ENCODE measurements at places on chromosomes 11 and 22. TPM values are rescaled to one million over a fixed set of nuclear protein-coding genes. Genes with fewer than 3 reads are reported as not detected.
A peak's percentile ranks its signal among the peaks of the same experiment; 100 is the strongest.

Gene RFPL1
- total RNA-seq, result not detected

Gene MUC2
- total RNA-seq, result not detected

Gene SERHL2
- 2.1 TPM for total RNA-seq

Gene C11orf21
- 4.8 TPM for total RNA-seq

DNA sequence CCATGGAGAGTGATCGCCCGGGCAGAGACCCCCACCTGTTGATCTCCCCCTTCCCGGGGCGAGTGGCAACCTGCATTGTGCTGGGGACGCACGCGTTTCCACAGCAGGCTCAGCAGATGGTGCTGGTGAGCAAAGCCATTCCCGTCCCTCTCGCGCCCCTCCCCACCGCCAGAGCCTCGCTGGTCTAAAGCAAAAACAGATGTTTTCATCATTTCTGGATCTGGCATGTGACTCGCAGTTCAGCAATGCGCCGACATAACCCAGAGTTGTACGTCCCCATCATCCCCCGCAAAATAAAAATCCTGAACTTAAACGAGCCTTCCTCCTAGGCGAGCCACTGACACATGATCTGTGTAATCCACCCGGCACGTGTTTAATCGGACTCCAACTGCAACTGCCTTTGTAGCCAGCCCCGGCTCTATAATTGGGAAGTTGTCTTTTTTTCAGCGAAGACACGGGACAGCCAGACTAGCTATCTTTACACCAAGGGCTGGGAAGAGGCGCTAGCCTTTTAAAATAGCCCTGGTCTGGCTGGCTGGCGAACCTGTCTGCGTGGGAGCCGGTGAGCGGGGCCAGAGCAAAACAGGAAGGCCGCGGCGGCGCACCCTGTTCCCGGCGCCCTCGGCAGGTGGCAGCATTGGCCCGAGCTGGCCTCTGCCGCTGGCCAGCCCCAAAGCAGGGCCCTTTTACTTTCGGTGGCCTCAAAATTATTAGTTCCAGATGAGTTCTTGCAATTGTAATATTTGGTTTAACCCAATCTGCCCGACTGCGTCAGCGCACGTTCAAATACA lies 203.0 kb upstream of the SORL1-AS1 start:
- DNase-seq, result peak; percentile 88

DNA sequence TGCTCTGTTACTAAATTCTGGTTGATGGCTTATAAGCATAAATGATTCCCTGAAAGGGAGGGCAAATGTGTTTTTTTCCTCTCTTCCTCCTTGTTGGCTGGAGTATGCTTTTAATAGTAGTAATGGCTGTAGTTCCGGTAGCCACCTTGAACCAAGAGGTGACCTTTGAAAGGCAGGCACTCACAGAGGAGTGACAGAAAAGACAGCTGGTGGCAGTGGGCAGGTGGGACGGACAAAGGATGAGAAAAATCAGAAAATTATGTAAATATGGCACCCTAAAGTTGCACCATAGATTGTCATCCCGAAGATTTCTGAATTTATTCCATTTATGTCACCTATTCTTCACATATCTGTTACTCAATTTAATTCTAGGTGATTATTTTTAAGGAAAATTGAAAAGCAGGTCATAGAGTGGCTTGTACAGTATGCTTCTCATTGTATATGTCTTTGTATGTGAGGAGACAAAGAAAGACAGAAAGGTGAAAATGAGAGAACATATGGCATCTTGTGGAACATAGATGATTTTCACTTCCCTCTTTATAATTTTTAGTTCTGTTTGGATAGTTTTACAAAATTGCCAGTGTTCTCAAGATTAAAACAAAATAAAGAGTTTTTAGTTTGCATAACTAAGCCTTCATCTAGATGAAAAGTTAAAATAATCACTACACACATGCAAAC lies 17.0 kb downstream of the CASP12 start:
- no peak for DNase-seq

- no peak for DNase-seq
Observed at GRCh38 chr22:29733362-29734201, 13.8 kb downstream of the CABP7 start.

DNA sequence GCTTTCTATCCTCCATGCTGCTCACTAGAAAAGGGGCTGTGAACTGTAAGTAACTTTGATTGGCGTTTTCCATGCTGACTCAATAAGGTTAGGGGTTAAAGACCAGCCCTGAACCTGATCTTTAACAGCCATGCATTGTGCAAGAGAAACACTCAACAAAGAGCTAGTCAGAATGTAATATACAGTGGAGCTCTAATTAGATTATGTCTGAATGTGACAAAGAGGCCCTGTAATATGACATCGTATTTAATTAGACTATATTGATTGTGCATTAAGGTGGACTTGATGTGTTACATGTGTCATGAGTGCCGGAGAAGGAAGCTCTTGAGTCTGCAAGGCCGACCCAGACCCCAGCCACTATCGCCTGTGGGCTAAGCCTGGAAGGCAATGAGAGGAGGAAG lies 70.5 kb downstream of the PKNOX2 start:
- no peak for DNase-seq

DNA sequence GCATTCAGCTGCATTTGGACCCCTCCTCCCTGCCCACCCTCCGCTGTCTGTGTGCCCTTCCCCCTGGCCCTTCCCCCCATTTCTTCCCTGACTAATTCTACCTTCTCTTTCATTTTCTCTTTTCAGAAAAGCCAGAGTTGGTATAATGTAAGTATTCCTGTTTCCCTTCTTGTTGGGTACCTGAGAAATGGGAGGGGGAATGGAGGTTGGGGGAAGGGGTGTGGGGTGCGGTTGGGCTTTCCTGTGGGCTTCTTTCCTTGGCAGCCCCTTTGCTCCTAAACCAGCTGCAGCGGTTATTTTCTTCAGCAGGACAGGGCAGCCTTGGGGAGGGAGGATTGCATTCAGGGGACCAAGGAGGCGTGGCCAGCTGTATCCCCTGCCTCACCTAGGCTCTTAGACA lies 70.2 kb downstream of the SCN3B start:
- no peak for DNase-seq

DNA sequence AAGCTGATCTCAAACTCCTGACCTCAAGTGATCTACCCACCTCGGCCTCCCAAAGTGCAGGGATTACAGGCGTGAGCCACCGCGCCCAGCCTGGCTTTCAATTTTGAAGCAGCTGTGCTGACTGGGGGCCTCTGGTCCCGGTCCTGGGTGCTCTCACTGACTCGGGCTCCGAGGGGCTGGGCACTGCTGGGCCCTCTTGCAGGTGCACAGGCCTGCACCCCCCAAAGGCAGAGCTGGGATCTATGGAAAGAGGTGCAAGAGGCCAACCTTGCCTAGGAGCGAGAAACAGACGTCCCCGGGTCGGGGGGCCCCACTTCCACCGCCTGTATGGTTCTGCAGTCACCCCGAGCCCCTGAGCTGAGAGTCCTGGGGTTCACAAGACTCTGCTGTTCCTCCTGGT lies 33.2 kb downstream of the KIAA0930 start:
- DNase-seq, result no peak

GRCh38 chr11:706439-706956 lies 467 bp downstream of the EPS8L2 start:
- DNase-seq, result peak; percentile 53

DNA sequence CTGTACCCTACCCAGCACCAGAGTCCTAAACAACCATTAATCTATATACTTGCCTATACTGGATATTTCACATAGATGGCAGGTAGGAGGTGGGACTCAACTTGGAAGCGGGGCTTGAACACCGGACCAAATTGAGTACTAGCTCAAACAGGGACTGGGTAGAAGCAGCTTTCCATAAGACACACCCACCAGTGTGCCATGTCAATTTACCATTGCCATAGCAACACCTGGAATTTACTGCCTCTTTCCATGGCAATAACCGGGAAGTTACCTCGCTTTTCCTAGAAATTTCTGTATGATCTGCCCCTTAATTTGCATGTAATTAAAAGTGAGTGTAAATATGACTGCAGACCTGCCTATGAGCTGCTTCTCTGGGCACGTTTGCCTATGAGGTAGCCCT lies 38.6 kb upstream of the CUL5 start:
- no peak for DNase-seq
